ENCODE measurements at places on chromosomes 12 and 14. TPM values are rescaled to one million over a fixed set of nuclear protein-coding genes. Genes with fewer than 3 reads are reported as not detected.

KLRG1 gene
- 364 TPM for polyA plus RNA-seq

KERA gene
- polyA plus RNA-seq: not detected

DCN gene
- not detected for polyA plus RNA-seq

GPR162 gene
- polyA plus RNA-seq: not detected

FAM186B gene
- polyA plus RNA-seq: not detected

OR10P1 gene
- polyA plus RNA-seq: not detected

SLC2A13 gene
- 2.1 TPM for polyA plus RNA-seq

ABCC9 gene
- polyA plus RNA-seq: not detected

TPI1 gene
- 613 TPM for polyA plus RNA-seq

CD27 gene
- polyA plus RNA-seq: 470 TPM

PZP gene
- polyA plus RNA-seq: 0.28 TPM

DAO gene
- not detected for polyA plus RNA-seq

Data from CD8-positive, alpha-beta memory T cell (primary cell).